NCI-H1048 (cell line): ENCODE measurements at places on chromosomes 3 and 15.

DNA sequence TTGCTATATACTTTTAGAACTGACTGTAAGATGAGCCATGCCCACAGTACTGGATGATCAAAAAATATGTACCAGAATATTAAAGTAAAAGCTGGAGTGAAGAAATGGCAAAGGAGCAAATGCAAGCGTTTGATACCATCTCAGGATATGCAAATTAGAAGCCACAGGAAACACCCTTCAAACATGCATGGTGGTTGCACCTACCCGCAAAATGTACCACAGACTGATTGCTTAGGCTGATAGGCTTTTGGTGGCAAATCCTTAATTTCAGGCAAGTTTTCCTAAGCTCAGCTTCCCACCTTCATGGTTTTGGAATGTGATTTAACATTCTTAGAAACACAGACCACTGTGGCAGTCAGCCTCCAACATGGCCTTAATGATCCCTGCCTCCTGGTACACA, 149.0 kb downstream of the PDZRN3 start:
- no peak for DNase-seq

GRCh38 chr3:125143982-125144652, 68.4 kb downstream of the SLC12A8 start:
- DNase-seq = no peak

GRCh38 chr15:29322415-29322814, 52.8 kb upstream of the NSMCE3 start:
- DNase-seq = no peak

DNA sequence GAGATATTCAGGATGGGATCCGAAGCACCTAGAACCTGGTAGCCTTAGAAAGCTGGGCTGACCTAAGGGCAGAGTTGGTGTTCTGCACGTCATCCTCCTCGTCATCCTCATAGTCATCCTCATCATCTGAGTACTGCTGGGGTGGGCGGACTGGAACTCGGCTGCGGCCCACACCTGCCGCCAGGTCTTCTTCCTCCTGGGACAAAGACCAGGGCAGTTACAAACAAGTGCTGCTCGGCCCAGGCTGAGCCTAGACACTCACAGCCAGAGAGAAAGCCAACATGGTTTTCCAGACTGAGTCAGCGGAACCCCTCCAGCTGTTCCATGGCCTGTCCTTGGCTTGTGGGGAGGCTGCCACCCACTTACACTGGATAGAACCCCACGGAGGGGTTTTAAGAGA, 40.5 kb downstream of the SEMA3G start:
- DNase-seq = no peak

GRCh38 chr3:133943639-133944141, 48.0 kb upstream of the RAB6B start:
- no peak for DNase-seq

DNA sequence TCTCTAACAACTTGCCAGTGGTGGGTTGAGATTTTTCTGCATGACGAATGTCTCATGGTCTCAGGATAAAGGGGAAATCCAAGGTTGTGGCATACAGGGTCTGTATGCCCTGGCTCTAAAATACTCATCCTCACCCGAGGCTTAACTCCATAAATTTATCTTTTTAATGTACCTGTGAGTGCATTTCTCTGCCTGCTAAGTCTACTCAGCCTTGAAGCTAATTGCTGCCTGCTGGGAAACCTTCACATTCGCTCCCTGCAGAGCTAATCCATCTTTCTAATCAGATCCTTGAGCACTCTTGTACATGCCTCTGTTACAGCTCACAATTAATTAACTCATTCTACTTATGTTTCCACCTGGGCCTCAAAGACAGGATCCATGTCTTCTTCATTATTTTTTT, 93.8 kb downstream of the CMSS1 start:
- DNase-seq = no peak

GRCh38 chr3:148315756-148316155, 381.9 kb upstream of the AGTR1 start:
- no peak for DNase-seq

DNA sequence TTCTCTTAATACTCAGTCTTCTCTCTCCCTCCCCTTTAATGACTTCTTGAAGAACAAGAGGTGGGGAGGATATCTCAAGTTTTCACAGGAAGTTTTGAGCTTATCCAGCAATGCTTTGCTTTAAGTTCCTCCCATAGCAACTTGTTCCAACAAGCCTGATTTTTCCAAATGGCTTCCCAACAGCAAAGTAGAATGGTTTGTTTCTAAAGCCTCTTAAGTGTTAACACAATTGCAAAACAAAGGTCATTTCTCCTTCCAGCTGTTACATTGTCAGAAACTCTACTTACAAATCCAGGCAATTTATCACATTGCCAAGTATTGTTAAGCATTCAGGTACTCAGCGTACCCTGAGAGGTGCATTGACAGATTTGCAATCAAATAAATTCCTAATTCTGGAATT, 6.8 kb upstream of the ZNF770 start:
- no peak for DNase-seq

GRCh38 chr3:190516416-190516815, 2.5 kb downstream of the IL1RAP start:
- no peak for DNase-seq

GRCh38 chr15:73882761-73883419, 9.5 kb downstream of the TBC1D21 start:
- DNase-seq = no peak

DNA sequence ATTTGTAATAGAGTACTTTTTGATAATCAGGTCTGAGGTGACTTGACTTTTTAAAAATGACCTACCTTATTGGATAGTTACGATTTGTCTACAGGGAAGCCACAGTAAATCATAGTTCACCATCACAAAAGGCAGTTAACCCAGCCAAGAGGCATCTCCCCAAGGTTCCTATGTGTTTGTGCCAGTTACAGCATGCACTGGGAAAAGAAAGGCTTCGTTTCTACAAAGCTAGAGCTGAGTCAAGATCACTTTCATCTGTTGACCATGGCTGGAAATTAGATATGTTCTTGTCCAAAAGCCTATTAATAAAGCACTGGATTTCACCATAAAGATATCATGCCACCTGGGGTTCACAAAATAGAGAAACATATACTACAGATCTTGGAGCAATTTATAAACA, 139.9 kb downstream of the GREM1 start:
- DNase-seq = no peak

- no peak for DNase-seq
Observed at GRCh38 chr3:169171739-169172138, 491.8 kb downstream of the MECOM start.

GRCh38 chr15:65066001-65066634, 1.7 kb downstream of the RASL12 start:
- DNase-seq = no peak
